Gastroesophageal sphincter (tissue), 4 donors: ENCODE measurements at places on chromosomes 4 and X. TPM values are rescaled to one million over a fixed set of nuclear protein-coding genes. Genes with fewer than 3 reads are reported as not detected.

Gene CT83
- total RNA-seq, result not detected

Gene SHROOM2
- 2.0 TPM for total RNA-seq

Gene FREM3
- total RNA-seq, result not detected

Gene DDIT4L
- 0.77 TPM for total RNA-seq
